ENCODE measurements at places on chromosomes 7 and 10.
A peak's percentile ranks its signal among the peaks of the same experiment; 100 is the strongest.

- no peak for DNase-seq
Measured at GRCh38 chr7:141752634-141753033, 11.3 kb upstream of the TAS2R3 start.

- DNase-seq = no peak
Measured at GRCh38 chr10:48493083-48493871, 111.6 kb downstream of the ARHGAP22 start.

GRCh38 chr7:48337781-48338180 is 166.5 kb downstream of the ABCA13 start:
- DNase-seq = no peak

GRCh38 chr10:69629897-69630650 is at the start of gene FAM241B:
TSS of gene FAM241B (plus strand) at chr10:69630247. CDS start at chr10:69631744, 1,497 bp downstream.
- no peak for DNase-seq

- no peak for DNase-seq
Measured at GRCh38 chr10:83677795-83678194, 461.5 kb upstream of the GHITM start.

DNA sequence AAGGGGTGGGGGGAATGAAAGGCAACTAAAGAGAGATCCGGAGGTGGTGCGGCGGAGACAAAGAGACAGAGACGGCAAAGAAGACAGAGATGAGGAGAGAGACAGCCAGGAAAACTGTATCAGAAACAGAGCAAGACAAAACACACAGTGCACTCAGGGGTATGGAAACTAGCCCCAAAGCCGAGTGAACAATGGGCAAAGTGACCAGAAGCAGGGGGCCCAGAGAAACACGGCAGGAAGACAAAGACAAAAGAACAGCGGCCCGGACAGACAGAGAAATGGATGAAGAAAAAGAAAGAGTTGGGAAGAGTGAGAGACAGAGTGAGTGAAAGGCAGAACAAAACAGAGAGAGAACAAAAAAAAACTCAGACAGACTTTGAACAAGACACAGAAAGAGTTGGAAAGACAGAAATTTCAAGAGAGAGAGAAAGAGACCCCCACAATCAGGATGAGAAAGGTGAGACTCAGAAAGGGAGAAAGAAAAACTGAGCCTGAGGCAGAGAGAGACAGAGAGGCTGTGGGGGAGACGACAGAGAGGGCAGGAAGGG is 60.6 kb upstream of the PAX2 start:
- no peak for DNase-seq

GRCh38 chr7:55024776-55025175 is 6.0 kb downstream of the EGFR start:
- no peak for DNase-seq

DNA sequence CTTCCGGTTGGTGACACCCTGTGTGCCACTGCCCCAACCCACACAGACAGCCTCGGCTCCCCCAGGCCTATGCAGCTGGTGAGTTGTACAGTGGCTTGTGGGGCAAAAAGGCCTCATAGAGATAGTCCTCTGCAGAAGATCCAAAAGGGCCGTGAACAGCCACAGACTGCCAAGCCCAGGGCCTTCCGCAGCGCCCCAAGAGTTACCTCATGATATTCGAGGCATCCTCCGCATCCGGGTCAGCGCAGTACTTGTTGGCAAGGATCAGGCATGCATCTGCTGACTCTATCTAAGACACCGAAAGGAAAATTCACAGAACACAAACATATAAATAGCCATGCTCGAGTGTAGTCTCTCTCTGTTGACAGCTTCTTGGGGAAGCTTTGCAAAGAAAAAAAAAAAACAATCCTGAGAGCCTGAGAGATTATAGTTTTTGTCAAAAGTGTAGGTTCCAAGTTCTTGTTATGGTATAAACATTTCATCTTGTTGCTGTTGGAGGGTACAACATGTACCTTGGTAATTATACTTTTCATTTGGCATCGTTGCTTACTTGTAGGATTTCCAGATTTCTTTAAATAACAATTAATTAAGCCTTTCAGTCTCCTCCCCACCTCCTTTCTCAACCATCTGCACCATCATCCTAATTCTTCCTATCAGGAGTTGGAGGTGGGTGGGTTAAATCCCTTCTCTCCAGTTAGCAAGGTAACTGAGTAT is 553.0 kb downstream of the KCNMA1 start:
- DNase-seq = no peak

- DNase-seq = peak; percentile 37
Measured at GRCh38 chr10:88820748-88821401, 18.3 kb downstream of the LIPM start.

DNA sequence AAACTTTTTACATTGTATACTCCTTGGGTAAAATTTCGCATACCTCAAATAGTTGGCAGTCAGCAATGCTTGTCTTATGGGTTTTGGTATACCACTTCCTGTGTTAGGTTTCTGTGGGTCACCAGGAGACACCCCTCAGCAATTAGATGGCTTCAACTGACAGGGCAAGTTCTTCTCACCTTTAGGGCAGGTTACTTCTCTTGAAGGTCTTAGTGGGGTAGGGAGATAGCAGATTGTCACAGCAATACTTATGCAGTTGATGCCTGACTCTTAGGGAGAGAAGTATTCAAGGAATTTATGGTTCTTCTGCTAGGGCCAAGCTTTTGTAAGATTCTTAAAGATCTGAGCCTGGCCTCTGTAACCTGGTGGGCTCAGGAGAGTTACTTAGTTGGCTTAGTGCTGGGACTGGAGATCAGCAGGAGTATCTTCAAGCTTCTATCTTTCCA is 42.9 kb downstream of the MKLN1 start:
- peak; percentile 20 for DNase-seq

DNA sequence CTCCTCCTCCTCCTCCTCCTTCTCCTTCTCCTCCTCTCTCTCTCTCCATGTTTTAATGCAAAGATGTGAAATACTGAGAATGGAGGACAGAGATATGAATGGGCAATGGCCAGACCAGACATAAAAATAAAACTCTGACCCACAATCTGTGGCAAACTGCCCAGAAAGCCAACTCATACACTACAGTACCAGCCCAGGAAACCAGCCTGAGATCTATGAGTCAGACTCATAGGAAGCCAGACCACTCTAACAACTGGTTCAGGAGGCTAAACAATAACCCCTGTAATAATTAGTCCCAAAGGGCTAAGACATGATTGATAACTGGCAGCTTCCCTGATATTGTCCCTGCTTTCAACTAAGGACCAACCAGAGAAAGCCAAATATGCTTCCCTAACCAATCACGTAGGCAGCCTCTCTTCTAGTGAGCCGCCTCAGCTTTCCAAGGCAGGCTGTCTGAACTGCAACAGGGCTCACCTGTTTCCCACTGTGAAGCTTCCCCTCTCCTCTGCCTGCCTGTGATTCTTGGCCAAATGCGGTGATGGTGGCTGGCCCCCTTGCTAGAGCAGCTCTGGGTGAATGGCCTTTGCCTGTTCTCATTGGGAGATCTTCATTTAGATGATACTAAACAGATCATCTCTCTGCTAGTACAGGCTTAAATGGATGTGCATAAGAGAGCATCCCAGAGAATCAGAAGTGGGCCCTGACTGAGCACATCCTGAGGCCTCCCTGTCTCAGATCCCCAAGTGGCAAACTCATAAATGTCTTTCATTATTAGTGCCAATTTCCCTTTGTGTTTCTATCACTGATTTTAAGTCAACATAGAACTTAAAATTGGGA is 817.6 kb downstream of the TNS3 start:
- DNase-seq = peak; percentile 85

GRCh38 chr10:34906067-34906965 is 91.2 kb upstream of the PARD3 start:
- DNase-seq = no peak

- DNase-seq = no peak
Measured at GRCh38 chr10:126611303-126611702, 59.2 kb downstream of the C10orf90 start.

DNA sequence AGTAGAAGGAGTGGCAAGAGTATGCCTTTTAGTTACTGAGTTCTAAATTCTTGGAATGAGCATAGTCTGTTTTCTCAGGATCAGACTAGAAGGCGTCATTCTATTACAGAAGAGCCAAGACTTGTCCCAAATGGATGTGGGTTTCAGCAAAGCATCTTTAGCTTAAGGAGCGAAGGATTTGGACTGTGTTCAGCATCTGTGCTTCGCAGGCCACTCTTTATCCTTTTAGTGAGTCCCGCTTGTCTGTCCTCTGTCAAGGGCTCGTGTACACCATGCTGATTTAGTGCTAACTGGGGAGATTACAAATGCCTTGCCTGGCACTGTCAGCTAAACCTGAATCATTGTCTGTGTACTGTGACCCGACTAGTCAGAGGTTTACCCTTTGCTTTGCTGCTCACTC is 465.7 kb downstream of the AUTS2 start:
- DNase-seq = no peak

DNA sequence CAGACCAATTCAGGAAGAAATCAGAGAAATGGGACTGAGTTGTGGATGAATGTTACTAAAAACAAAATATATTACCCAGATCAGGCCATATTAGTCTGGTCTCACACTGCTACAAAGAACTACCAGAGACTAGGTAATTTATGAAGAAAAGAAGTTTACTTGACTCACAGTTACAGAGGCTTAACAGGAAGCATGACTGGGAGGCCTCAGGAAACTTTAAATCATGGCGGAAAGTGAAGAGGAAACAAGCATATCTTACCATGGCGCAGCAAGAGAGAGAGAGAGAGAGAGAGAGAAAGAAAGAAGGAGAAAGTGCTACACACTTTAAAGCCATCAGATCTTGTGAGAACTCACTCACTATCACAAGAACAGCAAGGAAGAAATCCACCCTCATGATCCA is 636.8 kb upstream of the GRM3 start:
- DNase-seq = no peak

DNA sequence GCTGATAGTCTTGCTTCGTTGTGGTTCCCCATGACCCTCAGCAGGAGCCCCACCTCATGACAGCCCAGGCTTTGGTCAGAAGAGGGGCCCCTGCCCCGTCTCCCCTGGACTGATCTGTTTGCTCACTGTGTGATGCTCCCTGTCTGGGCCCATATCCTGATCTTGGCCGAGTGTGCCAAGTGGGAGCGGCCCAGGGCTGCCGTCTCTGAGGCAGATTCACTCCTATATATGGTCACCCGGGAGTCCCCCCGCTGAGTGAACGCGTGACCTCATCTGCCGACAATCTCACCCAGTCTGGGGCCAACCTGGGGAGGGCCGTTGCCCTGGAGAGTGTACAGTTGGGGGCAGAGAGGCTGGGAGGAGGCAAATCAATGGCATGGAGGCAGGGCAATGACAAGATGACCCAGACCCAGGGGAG is 34.5 kb downstream of the PPIF start:
- peak; percentile 47 for DNase-seq
